ENCODE measurements at places on chromosomes 11 and 22. TPM values are rescaled to one million over a fixed set of nuclear protein-coding genes. Genes with fewer than 3 reads are reported as not detected.

DNA sequence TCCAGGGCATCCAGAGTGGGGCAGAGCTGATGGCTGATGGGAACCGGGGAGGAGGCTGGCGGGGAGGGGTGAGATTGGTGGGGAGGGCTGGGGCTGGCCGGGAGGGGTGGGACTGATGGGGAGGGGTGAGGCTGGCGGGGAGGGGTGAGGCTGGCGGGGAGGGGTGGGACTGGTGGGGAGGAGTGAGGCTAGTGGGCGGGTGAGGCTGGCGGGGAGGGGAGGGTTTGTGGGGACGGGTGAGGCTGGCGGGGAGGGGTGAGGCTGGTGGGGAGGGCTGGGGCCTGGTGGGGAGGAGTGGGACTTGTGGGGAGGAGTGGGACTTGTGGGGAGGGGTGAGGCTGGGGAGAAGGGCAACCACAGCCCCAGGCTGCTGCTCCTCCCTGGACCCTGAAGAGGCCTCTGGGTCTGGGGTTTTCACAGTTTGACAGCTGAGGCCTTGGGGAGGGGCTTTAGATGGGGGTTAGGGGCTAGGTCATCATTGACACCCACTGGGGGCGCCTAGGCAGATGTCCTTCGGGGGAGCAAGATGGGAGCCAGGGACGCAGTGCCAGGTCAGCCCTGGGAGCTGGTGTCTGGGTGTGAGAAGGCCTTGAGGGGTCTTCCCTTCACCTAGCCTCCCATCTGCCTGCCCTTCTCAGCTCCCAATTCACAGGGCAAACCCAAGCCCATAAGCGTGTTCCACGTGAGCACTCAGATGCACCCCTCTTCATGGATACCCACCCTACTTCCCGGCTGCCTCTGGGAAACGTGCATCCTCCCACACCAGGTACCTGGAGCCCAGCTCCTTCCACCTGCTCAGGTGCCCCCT lies 26.7 kb downstream of the PARVG start:
- no peak for DNase-seq

- no peak for DNase-seq
These were observed 782 bp downstream of the TMEM109 start for GRCh38 chr11:60914633-60915247.

DNA sequence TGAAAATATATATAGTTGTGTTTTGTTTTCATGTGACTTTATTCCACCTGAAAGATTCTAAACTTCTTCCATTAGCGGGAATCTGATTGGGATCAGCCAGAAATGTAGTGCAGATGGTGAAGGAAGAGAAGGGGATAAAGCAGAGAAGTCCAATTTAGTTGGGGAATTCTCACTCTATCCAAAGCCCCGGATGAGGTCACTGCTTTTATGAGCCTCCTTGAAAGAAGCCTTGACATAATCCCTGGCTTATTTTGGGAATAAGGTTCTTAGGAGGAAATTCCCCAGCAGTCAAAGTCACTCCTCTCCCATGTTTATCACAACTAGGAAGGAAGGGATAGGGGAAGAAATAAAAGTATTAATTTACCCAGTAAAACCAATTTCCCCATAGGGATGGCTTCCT lies 41.1 kb downstream of the OSBP start:
- DNase-seq: no peak

DNA sequence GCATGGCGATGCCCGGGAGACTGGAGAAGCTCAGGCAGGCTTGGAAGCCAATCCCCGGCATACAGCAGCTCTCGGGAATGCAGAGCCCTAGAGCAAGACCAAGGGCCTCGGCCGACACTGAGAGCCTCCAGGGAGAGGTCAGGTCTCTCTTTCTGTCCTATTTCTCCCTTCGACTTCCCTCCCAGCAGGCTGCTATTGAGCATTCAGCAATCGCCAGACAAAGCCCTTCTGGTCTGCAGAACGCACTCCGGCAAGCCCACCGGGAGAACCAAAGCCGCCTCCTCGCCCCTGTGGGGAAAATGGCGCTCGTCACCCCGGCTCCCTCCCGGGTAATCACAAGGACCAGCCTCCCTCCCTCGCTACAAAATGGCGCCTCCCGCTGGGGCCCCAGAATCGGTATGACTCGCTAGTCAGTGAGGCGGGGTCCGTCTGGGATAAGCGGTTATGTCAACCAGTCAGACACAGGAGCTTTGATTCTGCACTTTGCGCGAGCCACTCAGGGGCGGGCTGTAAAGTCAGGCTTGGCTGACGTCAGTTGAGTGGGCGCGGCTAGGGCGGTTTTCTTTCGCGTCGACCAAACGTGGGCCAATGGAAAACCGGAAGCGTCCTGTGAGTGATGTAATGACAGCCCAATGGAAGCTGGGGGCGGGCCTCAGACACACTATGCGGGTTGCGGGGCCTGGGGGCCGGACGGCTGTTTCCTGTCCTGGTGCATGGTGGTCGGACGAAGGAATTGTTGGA lies at the start of gene ZNF143:
Gene ZNF143 (plus strand): TSS at position 691 of the 741 bp plus-strand sequence. CDS start 10,297 bp downstream, outside the sequence.
- peak; percentile 99 for DNase-seq

DNA sequence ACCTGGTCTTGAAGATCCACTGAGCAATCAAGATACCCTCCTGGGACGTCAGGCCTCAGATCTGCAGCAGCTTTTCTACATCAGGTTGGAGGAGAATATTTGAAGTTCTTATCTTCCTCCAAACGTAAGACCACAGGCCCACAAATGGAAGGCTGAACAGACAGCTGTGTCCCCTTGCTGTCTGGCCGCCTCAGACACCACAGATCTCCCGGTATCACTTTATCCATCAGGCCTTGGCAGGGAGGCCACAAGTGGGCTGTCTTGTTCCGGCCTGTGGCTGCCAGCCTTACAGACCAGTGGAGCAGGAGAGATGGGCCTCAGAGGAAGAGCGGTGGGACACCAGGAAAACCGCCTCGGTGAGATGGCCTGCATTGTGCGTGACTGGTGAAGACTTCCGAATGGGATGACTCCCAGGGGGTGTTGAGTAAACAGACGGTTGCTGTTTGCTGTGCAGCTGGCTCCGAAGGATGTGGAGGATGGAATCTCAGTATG lies 15.9 kb downstream of the UBASH3B start:
- no peak for DNase-seq

DNA sequence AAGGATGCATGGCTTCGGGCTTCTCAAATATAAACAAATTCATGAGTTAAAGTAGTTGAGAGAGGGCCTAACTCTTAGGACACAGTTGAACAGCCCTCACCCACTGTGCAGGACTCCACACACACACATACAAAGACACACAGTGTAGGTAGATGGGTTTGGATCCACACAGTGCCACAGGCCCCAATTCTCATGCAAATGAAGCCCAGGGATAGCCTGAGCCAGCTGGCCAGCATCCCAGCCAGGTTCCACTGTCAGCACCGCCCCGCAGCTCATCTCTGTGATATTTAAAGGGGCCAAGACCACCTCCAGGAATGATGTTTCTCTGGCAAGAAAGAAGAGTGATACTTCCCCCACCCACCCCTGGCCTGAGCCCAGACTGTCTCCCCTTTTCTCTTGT lies 11.7 kb downstream of the SLC35C1 start:
- DNase-seq: no peak

LDHAL6A gene
- not detected for total RNA-seq

DNA sequence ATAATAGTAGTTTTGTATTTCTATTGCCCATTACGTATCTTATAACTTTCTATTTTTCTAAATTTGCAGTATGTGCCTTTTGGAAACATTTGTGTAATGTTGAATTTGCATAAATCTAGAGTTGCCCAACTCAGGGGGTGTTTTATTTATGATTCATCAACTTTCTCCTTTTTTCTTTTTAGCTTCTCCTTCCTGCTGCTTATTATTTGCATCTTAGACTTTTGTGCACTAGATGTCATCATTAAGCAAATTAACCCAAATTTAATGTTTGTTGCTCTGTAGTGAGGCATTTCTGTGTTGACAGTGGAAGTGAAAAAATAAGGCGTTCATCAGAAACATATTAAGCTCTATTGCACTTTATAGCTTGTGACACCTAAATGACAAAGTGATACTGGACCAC lies 56.2 kb upstream of the ZBED5 start:
- no peak for DNase-seq

SLC35E4 gene
- total RNA-seq: 5.5 TPM

- DNase-seq: no peak
These were observed 25.6 kb downstream of the SCUBE2 start for GRCh38 chr11:9065607-9066432.

Measured in esophagus squamous epithelium (tissue), 5 donors.